CD4-positive, alpha-beta T cell treated with Interleukin-2 at 100 ng/mL for 4 hours (primary cell): ENCODE measurements at places on chromosomes 12 and 14.

DNA sequence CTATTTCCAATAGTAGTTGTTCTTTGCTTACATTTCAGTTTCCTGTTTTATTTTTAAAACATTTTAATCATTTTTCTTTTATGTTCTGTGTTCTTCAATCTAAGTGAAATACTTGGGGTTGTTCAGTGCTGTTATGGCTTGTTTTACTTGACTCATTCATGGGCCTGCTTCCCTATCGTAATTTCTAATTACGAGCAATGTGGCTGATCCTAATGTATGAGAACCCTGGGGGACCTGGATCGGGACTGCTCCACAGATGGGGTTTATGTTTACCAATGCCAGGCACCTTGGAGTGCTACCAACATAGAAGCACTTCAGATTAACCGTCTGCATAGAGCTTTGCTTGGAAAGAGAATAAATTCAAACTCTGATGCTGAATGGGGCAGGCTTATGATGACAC, 29.8 kb downstream of the TECPR2 start:
- DNase-seq: no peak

DNA sequence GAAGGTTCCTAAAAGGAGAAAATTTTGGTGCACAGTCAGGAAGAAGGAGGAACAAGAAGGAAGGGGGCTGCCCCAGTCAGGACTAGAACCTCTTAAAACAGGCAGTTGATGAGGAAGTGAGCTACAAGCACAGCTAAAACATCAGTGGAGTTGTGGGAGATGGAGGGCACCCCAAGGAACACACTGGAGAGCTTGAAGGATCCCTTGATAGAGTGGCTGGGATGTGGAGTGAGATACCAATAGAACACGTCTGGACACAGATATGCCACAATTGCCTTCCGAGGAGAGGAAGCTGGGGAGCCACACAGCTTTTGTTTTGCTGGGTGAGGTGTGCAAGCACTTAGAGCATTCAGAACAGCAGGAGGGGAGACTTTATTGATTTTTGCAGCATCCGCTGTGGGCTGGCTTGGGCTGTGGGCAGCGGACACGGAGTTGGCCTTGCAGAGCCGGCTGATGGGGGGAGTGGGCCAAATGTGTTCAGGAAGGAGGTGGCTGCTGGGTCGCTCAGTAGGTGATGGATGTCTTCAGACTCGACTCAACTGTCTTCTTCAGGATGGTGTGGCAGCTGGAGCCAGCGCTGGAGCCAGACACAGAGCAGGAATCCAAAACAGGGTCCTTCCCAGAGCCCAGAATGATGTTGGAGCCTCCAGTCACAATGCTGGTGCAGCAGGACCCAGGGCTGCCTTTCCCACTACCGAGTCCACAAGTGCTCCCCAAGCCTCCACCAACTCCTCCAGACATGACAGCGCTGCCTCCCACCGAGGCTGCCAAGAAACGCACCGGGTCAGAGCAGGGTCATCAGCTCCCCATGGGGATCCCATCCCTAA, 4.7 kb upstream of the KRT79 start:
- DNase-seq: no peak

GRCh38 chr12:60947533-60947932, 1312.7 kb upstream of the USP15 start:
- no peak for DNase-seq

- no peak for DNase-seq
Measured at GRCh38 chr12:28604240-28604639, 414.0 kb downstream of the CCDC91 start.

GRCh38 chr14:32722631-32723183, 216.0 kb upstream of the NPAS3 start:
- DNase-seq: no peak
